ENCODE measurements at places on chromosomes 16 and 17.

DNA sequence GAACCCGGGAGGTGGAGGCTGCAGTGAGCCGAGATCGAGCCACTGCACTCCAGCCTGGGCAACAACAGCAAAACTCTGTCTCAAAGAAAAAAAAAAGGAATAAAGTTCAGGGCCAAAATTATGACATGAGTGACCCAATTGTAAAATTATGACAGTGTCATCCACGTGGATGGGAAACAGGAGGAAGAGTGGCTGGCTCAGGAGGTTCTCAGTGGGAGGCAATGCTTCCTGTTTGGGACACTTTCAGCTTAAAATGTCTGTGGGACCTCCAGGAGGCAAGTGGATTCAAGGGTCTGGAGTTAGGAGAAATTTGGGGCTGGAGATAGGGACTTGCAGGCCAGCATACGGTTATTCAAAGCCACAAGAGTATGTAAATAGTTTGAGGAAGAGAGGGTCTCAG, 8.0 kb upstream of the STX4 start:
- DNase-seq, result no peak

GRCh38 chr17:80284631-80285030, 24.0 kb downstream of the RNF213 start:
- DNase-seq, result no peak

- no peak for DNase-seq
Observed at GRCh38 chr17:45135978-45136791, 698 bp downstream of the ACBD4 start.

DNA sequence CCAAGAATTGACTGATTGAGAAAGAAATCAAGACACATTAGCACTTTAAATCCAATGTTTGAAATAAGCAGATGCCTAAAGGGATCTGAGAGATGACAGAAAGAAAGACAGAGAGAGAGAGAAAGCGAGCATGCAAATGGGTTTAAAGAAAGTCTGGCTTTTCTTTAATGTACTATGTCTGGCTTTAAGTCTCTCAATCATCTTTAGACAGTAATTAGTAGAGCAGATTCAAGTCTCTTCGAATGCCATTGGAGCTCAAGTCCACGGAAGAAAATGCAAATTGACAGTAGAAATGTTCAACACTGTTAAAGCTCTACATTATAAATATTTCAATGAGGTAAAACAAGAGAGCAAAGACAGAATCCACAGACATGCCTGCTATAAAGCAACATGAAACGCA, 1480.2 kb upstream of the CDH8 start:
- no peak for DNase-seq

GRCh38 chr17:15963670-15964110, 18.8 kb downstream of the ADORA2B start:
- no peak for DNase-seq
